Activated gamma-delta T cell (primary cell): ENCODE measurements at places on chromosomes 12 and 14.

GRCh38 chr12:9051158-9051550 lies 61.8 kb downstream of the KLRG1 start:
- no peak for DNase-seq

- DNase-seq, result no peak
Measured at GRCh38 chr12:53733051-53733806, 6.0 kb upstream of the CALCOCO1 start.

GRCh38 chr14:102668291-102668873 lies 75.9 kb downstream of the RCOR1 start:
- DNase-seq, result no peak

GRCh38 chr12:28290262-28290661 lies 100.0 kb downstream of the CCDC91 start:
- no peak for DNase-seq

- no peak for DNase-seq
Measured at GRCh38 chr12:11508699-11509098, 113.3 kb upstream of the PRB2 start.

DNA sequence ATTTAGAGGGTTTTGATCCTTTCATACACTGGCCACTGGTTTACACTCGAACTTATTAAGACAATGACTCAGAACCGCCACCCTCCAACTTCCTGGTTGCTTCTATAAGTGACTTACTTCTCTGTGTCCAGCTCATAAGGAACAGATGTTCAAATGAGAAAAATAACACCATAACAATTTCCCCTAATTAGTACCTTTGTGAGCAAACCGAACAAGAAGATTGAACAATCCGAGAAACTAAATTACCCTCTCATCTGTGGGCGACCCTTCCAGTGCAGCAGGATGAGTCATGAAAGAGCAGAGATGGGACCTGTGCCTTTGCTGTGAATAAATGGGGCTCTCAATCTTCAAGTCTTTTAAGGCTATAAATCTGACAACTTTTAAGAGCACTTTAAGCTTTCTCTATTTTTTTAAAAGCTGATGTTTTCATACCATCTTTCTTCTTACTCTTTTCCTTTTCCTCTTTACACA lies 146.8 kb upstream of the RASSF8 start:
- DNase-seq, result no peak

DNA sequence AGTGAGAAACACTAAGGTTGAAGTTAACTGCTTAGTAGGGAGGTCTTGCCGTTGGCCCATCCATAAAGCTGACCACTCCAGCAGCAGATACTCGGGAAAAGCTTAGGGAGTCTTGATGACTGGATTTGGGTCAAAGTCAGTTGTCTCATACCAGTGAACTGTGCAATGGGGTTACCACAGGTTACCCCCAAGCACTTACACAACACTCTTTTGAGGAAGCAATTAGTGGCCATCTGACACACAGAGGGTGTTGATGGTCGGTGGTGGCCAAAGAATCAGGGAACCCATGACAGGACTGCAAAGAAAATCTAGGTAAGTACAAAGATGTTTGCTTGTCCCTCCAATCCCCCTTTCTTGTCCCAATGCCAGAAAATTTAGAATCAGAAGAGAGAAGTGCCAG lies 410.2 kb downstream of the APAF1 start:
- no peak for DNase-seq

- no peak for DNase-seq
Measured at GRCh38 chr14:32436993-32437392, 107.9 kb downstream of the AKAP6 start.

- no peak for DNase-seq
Measured at GRCh38 chr14:20811986-20812975, 9.6 kb upstream of the RNASE1 start.

DNA sequence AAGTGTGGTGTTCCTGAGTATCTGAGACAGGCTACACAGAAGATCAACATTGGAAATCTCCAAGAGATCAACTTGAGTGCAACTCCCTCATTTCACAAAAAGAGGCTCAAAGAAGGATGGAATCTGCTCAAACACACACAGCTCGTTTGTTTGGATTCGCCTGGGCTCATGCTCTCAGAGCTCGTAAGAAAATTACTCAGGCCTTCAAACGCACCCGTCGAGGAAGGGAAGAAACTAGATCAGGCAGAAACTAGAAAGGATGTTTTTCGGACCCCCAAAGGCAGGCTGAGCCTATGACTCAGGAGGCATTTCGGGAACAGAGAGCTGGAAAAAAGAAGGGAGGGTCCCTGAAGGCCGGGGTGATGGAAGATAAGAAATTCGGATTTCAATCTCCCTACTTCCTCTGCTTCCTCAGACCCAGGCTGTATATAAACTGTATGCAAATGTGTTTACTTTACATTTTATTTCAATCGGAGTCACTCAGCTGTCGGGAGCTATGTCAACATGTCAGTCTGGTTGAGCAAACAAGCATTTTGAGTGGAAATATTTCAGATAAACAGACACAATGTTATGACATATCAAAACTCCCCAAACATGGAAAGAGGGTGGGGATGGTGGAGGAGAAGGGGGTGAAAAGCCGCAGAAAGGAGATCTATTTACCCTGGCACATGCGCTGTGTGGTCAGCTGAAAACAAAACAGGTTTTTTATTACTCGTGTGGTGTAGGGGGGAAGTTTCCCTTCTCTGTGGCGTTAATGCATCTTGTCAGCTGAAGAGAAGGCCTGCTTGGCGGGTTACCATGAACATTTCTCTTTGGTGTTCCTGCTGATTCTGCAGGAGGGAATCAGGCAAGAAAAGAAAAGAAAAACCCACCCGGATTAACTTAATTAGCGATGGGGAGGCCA lies 129.1 kb upstream of the TBX3 start:
- DNase-seq, result no peak

GRCh38 chr12:109167781-109168180 lies 51.4 kb downstream of the ACACB start:
- no peak for DNase-seq

GRCh38 chr14:92022036-92022435 lies 17.8 kb downstream of the TRIP11 start:
- no peak for DNase-seq

GRCh38 chr14:90883782-90884181 lies 67.6 kb upstream of the TTC7B start:
- DNase-seq, result no peak

DNA sequence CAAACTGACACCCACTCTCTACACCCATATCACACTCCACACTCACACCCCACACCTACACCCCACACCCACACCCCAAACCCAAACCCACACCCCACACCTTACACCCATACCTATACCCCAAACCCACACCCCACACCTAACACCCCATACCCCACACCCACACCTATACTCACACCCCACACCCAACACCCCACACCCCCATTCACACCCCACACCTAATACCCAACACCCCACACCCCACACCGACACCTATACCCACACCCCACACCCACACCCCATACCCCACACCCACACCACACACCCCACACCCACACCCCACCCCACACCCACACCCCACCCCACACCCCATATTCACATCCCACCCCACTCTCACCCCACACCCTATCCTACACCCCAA lies 38.5 kb downstream of the TMEM120B start:
- DNase-seq, result no peak

DNA sequence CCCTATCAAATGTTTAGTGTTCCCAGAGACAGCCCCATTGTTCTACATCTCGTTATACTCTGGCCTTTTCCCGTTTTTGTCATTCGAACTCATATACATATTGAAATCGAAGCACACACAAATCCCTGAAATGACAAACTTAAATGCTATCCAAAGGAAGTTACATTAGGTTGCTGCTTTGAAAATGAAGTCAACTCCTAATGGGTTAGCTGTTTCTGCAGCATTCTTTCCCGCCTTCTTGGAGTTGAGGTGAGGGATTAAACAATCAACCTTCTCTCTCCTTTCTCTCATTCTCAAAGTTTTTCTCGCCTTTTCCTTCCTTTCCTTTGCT lies 642 bp upstream of the PHC1 start:
- DNase-seq, result no peak

DNA sequence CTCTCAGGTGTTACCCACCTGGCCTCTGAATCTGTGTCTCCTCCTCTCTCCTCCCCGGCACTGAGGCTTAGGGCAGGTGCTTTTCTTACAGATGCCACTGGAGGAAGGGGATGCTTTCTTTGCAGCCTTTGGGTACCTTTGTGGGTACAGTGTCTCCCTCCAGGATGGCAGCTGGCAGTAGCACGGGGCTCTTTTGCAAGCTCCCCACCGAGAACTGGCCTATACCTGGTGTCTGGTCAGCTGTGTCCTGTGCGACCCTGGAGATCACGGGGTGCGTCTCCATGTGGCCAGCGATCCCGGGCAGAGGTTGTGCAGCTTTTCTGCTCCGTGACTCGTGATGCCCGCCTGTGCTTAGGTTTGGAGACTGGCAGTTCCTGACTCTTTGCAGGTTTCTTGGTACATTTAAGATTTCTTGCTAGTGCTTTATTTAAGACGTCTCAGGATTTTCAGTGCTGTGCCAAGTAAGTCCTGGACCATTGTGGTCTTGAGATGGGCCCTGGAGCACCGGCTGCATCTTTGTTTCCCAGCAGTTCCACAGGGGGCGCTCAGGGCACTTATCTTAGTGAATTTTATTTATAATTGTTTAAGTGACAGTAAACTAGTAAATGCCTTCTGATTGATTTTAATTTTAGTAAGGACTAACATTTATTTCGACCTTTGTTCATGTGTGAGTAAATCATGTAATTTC lies 68.9 kb downstream of the DDX51 start:
- DNase-seq, result no peak

DNA sequence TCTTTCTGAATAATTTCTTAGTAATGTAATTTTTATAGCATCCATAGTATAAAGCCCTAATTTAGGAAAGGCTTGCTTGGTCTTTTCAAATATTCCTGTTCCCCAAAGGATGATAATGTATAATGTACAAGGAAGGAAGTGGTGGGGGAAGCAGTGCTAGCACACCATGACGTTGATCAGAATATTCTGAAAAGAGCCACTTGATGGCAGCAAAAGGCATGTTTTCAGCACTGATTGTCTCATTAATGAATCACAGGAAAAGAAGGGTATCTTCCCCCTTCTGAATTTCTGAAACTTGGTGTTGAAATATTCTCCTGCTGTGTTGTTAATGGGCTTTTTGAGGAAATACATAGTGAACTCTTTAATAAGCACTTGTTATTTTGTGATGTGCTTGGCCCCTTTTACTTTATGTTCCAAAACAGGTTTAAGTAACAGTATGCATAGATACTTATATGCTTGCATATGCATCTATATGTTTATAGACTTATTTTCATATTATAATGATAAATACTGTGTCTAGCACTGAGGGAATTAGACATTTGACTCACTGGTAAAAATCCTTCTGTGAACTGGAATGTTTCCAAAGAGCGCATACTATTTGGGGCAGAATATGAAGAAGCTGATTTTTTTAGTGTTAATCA lies 122.0 kb downstream of the TMEM117 start:
- DNase-seq, result no peak
